T-cell (primary cell): ENCODE measurements at places on chromosomes 6 and 20.

- no peak for DNase-seq
These were observed 123.1 kb downstream of the HIVEP2 start for GRCh38 chr6:142821860-142822259.

DNA sequence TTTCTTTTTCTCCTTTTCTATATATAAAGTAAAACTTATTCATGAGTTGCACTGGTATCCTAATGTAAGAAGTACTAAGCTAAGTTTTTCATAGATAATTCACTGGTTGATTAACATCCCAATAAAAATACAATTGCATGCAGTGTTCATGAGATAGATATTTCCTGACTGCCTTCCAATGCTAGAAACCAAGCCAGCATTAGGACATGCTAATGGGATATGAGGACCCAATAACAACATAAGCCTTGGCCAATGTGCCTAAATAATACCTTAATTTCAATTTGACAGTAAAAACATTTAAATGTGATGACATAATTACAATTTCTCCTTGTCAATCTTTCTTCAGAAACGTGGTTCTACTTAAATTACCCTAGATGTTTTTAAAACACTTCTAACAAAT, 152.7 kb downstream of the RNGTT start:
- DNase-seq: no peak

- no peak for DNase-seq
These were observed 89.7 kb downstream of the PREP start for GRCh38 chr6:105313211-105313610.

- no peak for DNase-seq
These were observed 1.0 kb downstream of the NUDT3 start for GRCh38 chr6:34391473-34391785.

GRCh38 chr6:40640599-40641227, 53.5 kb upstream of the LRFN2 start:
- peak; percentile 18 for DNase-seq

DNA sequence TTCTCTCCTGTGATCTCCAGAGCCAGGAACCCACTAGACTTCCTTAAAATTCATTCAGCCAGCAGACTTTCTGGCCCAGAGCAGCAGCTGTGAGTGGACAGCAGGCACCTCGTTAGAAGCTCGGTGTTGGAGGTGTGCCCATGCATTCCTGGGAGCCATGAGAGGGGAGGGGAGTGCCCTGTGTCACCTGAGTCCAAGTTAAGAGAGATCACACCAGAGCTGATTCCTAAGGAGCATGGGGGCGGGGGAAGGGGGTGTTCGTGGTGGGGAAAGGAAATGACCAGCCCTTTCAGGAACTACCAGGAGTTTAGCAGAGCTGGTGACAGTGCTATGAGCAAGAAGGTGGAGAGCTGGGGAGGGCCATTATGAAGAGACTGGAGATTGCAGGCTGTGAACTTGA, 46.9 kb downstream of the GFRA4 start:
- no peak for DNase-seq

DNA sequence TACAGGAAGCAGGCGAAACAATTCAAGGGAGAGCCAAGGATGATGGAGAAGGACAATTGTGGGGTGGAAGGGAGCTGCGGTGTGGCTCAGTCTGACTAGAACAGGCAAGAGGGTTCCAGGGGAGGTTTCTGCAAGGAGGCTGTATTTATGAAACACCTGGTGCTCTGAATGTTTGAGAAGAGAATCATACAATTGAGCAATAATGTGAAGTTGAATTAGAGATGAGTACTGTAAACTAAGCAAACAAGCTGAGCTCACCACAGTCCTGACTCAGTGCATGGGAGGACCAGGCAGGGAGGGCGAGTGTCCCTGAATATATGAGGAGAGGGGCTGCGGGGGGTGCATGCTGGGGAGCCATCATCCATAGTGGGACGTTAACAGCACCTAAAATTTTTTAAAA, 279.7 kb downstream of the KIF16B start:
- no peak for DNase-seq

DNA sequence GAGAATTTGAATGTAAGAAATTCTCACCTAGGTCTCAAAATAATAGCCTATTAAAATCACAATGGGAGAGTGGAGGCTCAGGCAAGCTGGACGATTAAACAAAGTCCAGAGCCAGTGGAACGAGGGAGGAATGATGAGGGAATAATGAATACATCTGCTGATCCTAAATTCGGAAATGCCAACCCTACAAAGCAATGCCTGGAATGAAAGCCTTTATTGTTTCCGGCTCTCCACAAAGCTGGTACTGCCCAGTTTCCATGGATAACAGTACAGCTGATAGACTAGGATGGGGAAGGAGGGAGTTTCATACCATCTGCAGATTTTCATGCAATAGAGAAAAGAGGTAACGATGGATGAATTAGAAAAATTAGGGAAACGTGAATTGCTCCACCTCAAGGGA, 356.1 kb downstream of the CBLN4 start:
- no peak for DNase-seq

- DNase-seq: no peak
These were observed 160.7 kb downstream of the DLL1 start for GRCh38 chr6:170130201-170130621.

GRCh38 chr6:56953597-56954402, 1.1 kb upstream of the BEND6 start:
- DNase-seq: no peak

DNA sequence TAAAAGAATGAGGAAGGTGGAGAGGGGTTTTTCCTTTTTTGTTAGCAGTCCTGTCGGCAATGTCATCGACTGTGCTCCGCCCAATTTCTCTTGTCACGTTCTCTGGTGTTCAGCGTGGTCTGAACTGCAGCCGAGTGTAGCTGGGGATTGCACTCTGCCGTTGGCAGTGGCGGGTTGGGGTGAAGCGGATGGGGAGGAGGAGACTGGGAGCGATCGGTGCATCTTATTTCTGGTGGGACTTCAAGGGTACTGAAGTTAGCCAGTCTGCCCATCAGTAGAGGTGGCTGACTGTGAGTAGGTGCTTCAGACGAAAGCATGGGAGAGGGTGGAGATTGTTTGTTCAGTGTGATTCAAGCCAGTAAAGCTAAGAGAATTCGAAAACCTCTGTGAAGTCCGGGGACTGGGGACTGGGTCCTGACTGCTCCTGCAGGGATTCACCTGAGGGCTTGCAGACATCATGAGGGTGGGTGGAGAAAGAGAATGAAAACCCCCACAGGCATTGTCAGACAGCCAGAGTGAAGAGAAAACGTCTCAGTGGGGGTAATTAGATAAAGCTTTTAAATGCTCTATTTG, 5.1 kb downstream of the RREB1 start:
- peak; percentile 44 for DNase-seq

GRCh38 chr6:159953091-159953601, 15.7 kb upstream of the IGF2R start:
- DNase-seq: no peak

- DNase-seq: peak; percentile 24
These were observed 5.4 kb downstream of the SYS1 start for GRCh38 chr20:45368221-45368980.

GRCh38 chr6:53796451-53796780, 1.6 kb downstream of the LRRC1 start:
- DNase-seq: no peak

DNA sequence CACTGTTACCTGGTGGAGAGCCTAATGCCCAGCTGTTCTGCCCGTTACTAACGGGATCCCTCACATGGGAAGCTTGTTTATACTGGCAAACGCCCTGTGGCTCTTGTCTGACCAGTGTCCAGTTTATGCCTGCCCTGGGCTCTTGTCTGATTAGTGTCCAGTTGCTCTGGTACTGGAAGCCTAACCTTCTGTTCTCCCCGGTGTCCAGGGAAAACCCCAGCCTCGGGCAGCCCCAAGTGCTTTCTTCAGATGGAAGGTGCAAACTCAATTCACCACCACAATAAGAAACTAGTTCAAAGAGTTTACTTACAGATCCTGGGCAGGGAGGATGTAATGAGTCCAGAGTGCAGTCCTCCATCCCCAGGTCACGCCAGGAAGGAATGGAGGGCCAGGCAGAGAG, 148.4 kb downstream of the TBXT start:
- DNase-seq: no peak

DNA sequence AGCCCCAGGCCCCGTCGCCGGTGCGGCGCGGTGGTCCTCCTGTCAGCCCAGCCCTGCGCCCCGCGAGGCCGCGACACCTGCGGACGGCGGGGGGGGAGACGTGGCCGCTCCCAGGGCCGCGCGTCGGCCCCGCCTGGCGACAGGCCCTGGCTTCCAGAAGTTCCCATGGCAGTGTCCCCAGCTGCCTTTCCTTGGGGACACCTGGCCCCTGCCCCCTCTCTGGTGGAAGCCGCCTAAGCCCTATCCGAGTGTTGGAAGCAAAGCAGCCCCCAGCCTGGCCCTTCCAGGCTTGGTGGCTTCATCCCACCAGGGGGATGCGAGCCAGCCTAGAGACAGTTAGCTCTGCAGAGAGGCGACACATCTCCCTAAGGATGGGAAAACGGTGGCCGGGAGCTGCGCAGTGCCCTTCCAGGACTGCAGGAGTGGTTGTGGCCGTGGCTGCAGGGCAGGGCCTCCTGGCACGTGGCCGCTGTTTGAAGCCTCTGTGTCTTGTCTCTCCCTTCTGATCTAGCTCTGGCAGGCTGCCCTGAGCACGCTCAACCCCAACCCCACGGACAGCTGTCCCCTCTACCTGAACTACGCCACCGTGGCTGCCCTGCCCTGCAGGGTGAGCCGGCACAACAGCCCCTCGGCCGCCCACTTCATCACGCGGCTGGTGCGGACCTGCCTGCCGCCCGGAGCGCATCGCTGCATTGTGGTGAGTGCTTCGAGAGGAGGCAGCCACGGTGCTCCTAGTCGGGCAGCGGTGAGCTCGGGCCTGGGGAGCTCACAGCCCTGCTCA, 816 bp downstream of the NPEPL1 start:
- no peak for DNase-seq

GRCh38 chr6:133802861-133803260, 86.1 kb upstream of the TCF21 start:
- no peak for DNase-seq

DNA sequence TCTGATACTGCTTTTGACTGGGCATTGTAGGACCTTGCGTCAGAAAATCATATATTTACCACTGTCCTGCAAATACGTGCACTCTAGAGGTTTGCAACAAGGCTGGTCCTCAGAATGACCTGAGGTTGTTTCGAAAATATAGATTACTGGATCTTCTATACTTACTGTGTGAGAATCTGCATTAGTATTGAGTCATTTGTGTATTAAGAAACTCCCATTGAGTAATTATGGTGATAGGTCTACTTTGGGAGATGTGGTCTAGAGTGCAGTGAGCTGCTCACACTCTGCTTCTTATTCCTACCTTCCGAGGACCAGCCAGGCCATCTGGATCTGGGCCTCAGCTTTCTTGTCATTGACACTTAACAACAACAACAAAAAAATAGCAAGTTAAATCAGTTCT, 9.6 kb downstream of the KLHL32 start:
- DNase-seq: no peak

GRCh38 chr20:52874241-52874640, 97.9 kb upstream of the TSHZ2 start:
- no peak for DNase-seq

DNA sequence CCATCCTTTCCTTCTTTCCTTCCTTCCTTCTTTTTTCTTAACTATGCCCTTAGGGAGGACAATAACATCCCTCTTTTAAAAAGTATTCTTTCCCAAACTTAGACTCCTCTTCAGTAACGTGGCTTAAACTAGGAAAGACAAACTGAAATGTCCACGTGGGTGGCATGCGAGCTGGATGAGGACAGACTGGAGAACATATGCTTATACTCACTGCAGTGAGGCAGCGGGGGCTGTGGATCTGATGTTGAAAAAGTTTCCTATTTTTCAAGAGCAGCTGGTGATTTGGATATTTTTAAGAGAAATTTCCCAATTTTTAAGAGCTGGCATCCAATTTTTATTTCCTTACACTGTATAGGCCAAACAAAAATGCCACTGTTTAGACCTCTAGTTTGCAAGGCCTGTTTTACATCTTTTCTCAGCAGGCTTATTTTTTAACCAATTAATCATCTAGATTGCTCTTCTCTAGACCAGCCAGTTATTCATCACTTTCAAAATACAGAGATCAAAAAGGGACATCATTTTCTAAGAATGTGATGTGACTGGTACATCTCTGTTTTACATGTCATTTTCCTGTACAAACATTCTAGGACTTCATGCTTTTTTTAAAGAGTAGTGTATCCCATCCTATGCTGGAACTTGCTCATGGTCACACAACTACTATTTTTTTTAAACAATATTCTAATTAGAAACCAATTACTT, 226.5 kb downstream of the BTBD9 start:
- no peak for DNase-seq

- DNase-seq: no peak
These were observed 70.2 kb upstream of the INSM1 start for GRCh38 chr20:20297752-20298151.

DNA sequence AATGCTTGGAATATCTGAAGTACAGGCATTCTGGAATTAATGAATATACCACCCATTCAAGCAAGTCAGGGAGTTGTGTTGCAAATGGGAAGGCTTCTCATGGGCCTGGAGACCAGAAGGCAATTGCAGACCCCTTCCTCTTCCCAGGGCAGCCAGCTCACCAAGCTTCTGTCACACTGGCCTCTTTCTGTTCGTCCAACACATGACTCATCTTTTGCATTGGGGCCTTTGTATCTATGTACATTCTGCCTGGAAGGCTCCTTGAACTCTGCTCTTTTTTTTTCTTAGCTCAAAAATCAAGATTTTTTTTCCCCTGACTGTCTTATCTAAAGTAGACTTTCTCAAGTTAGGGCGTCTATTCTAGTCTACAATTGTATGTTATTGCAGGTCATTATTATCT, 132.9 kb upstream of the MYLIP start:
- no peak for DNase-seq

DNA sequence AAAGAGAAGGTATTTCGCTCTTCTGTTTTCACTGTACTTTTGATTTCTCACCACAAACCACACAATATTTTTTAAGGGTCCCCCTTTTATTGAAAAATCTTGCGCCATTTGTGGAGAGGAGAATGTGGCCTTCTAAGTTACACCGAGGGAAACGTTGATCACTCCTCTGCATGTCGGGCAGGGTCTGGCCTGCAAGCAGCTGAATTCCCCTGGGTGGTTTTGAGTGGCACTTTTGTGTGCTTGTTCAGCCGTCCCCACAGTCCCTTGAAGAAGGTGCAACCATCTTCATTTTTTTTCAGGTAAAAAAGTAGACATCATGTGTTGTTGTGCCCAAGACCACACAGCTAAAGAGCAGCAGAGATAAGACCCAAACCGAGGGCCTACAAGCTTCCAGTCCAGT, 6.1 kb downstream of the GPR31 start:
- DNase-seq: no peak

DNA sequence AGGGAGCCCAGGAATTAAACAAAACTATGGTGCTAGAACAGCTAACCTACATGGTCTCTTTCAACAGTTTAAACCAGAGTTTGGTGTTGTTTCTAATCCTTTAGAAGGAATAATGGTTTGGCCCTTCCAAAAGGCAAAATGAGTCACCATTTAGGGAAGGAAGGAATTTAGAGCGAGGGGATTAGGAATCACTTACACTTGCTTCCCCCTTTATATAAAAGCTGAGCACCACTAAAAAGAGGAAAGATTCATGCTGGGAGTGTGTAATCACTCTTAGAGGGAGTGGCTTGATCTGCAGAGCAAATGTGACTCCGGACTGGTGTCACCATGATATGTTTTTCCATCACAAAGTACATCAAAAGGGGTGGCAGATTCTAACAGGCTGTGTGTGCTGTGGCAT, 63.6 kb downstream of the F13A1 start:
- no peak for DNase-seq

- no peak for DNase-seq
These were observed 19.4 kb upstream of the BRPF3 start for GRCh38 chr6:36177166-36177565.
